CD8-positive, alpha-beta T cell (primary cell): ENCODE measurements at places on chromosomes 1 and 21. TPM values are rescaled to one million over a fixed set of nuclear protein-coding genes. Genes with fewer than 3 reads are reported as not detected.

ALX3 gene
- not detected for total RNA-seq

LMNA gene
- total RNA-seq: 298 TPM

SH3BGR gene
- total RNA-seq: not detected

FMN2 gene
- total RNA-seq: not detected

CD160 gene
- 3.6 TPM for total RNA-seq

TRIM67 gene
- total RNA-seq: not detected

- no peak for DNase-seq
These were observed 839.3 kb downstream of the KCNT2 start for GRCh38 chr1:195768936-195769335.

DNA sequence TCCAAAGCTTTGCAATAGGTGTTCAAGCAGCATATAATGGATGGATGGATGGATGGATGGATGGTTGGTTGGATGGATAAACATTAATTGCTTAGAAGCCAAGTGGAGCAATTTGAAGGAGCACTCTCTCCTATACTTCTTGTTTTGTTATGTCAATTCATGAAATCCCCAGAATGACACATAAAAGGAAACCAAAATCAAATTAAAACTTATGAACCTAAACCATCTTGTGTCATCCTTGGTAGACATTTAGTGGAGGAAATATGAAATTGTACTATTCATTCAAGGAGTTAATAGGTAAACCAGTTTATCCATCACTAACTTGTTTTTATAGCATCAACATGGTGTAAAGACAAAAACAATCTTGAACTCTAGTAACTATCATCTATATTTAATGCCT, 122.5 kb downstream of the NR5A2 start:
- no peak for DNase-seq

DNA sequence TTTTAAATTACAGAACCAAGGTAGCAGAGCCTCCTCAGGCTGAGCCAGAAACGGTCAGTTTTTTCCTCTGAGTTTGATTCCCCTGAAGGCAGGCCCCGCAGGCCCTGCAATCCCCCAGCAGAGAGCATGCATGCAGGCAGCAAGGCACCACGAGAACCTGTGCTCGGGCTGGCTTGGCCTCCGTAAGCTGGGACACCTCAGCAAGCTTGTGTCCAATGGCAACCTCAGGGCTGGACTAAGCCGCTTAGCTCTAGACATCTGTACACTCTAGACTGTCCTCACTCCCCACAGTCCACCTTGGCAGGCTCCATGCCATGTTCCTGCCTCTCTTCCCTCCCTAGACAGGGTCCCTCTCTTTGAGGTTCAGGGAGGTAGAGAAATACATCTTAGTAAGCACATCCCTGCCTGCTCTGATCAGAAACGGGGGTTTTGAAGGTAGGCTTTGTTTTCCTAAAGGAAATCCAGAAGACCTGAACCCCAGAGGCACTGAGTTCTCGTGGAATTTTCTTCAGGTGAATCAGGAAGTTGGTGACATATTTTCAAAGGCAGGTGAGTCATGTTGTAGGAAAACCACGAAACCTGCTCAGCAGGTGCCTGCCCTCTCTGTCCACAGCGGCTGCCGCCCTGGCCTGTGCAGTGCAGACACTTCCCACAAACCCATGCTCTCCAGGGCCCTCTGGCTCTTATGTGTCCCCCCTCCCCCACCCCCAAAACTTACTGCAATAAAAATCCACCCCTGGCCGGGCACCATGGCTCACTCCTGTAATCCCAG, 7.0 kb downstream of the TMEM63A start:
- no peak for DNase-seq
